NCI-H1694 (cell line): ENCODE measurements at places on chromosomes 16 and 17.

DNA sequence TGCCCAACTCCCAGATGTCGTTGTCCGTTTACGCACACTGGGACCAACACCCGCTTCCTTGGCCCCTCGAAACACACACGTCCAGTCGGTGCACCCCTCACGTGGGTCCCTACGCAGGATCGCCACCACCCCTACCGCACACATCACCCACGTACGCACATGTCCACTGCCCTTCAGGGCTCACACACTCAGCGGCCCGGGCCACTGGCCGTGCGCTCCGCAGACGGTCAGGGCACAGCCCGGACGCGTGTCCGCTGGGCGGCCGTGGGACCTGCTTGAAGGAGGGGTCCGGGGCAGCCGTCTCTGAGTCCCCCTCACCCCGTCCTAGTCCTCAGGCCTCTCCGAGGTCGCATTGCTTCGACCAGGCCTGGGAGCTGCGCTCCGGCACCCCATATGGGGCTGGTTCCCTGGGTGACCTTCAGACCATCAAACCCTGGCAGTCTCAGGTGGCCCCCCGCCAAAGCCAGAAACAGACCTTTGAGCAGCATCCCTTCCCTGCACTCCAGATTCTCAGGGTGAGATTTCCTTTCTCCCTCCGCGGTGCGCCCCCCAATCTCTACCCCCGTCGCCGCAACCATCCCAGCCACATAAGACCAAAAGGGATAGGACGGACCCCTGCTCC lies 914 bp upstream of the GPRC5B start:
- DNase-seq: no peak

GRCh38 chr17:8126491-8127066 lies 2.7 kb upstream of the HES7 start:
- DNase-seq: no peak

- DNase-seq: no peak
Measured at GRCh38 chr16:57474671-57475661, 11.3 kb downstream of the DOK4 start.

- DNase-seq: no peak
Measured at GRCh38 chr16:48947371-48947713, 334.3 kb downstream of the CBLN1 start.

DNA sequence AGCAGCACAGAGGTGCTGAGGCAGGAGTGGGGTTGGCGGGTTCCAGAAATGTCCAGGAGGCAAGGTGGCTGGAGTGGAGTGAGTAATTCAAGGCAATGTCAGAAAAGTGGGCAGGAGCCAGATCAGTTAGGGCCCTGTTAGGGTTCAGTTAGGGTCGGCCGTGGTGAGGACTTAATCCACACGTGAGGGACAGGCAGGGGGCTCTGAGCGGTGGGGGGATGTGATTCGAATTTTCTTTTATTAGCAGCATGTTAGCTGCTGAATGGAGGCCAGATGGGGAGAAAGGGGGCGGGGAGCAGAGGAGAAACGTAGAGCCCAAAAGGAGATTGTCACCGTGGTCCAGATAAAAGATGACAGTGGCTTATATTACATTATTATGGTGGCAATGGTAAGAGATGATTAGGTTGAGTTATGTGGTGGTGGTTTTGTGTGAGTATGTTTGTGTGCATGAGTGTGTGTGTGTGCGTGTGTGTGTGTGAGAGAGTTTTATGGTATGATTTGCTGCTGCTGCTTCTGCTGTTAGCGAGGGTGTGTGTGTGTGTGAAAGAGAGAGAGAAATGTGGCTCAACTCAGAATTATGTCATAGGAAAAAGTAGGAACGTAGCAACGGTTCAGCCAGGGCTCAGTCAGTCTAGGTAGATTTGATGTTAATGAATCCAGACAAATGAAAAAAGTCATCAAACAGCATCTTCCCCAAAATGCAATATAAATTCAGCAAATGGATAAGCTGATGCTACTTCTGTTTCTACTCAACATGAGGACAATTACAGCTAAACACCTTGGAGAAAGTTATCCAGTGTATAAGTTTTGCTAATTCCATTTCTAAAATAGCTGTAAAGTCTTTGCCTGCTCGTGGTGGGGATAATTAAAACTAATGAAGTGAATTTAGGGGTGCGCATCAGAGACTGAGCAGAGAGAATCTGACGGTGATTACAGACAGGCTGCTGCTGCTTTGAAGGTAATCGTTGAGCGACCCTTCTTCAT lies 390.6 kb downstream of the HAPSTR1 start:
- no peak for DNase-seq
